ENCODE measurements at places on chromosomes 7 and 10. TPM values are rescaled to one million over a fixed set of nuclear protein-coding genes. Genes with fewer than 3 reads are reported as not detected.

The NCAPG2 gene
- total RNA-seq = 113 TPM

DNA sequence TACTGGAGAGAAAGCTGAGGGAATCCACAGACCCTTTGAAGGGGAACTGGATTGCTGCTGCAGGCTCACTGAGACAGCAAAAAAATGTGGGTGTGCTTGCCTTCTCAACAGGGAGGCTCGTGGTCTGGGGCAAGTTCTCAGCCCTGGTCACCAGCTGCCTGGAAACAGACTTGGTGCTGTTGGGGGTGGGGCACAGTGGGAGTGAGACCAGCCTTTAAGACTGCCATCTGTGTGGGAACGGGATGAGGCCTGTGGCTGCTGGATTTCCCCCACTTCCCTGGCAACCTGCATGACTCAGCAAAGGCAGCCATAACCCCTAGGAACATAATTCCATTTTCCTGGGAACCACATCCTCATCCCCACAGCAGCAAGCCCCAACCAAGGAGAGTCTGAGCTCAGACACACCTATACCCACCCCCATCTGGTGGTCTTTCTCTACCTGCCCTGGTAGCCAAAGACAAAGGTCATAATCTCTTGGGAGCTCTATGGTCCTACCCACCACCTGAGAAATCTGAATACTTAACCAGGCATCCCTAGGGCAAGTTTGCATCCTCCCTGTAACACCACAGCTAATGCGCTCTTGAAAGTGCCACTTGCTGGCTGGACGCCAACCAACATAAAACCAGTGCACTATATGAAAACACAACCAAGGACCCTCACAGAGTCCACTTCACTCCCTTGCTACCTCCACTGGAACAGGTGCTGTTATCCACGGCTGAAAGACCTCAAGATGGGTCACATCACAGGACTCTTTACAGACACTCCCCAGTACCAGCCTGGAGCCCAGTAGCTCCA is 45.0 kb upstream of the TFEC start:
- DNase-seq = no peak

- no peak for DNase-seq
Observed at GRCh38 chr7:126723966-126724544, 528.7 kb downstream of the GRM8 start.

The GRID1 gene
- not detected for total RNA-seq

DNA sequence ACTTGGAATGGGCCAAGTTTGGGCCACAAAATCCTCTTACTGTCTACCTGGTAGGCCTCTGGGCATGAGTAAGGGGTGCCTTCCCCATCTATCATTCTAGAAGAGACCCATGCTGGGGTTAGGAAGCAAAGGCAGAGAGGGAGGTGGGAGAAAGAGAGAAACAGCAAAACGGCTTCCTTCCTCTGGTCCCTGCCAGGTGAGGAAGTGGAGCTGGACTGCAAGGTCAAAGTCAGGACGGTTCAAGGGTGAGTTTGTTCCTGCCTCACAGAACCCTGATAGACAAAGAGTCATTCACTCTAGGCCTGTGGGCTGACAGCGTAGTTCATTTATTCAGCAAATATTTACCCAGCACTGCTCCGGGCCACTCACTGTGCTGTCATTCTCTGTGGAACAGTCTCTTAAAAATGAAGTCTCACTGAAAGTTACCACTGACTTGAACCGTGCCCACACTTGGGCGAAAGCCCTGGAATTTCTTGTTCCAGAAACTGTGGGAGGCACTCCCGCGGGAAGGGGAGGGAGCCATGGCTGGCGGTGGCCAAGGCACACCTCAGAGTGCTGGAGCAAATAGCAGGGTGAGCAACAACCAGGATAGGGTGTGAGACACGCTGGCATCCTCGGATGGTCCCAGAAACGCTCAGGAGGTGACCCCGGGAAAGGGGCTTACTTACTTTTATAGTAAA is 26.2 kb upstream of the ECHDC3 start:
- no peak for DNase-seq

- no peak for DNase-seq
Observed at GRCh38 chr10:132061465-132061864, 4.3 kb upstream of the JAKMIP3 start.

DNA sequence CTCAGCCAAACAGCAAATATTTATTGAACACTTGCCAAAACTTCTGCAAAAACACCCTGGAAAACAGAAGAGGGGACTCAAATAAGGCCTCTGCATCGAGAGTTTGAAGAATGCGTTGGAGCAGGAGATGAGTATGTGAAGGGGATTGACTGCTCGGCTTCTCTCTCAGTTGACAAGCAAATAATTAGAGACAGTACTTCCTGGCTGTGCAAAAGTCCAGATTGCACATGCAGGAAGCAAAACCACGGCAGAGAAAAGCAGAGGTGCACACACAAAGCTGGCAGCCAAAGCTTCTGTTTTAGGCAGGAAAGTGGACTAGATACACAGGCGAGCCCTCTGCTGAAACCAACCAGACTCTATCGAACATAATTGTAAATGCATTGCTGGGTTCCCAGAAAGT is 343.6 kb upstream of the MGMT start:
- no peak for DNase-seq

- no peak for DNase-seq
Observed at GRCh38 chr7:158831738-158832091, 2.4 kb upstream of the ESYT2 start.
